GM12865 (cell line): ENCODE measurements at places on chromosomes 5 and 9.

GRCh38 chr5:143677403-143677802 lies 134.6 kb upstream of the HMHB1 start:
- DNase-seq: no peak

GRCh38 chr9:113352411-113352810 lies 3.1 kb downstream of the BSPRY start:
- DNase-seq: no peak

- DNase-seq: no peak
These were observed 307.3 kb upstream of the MPDZ start for GRCh38 chr9:13586587-13587374.

DNA sequence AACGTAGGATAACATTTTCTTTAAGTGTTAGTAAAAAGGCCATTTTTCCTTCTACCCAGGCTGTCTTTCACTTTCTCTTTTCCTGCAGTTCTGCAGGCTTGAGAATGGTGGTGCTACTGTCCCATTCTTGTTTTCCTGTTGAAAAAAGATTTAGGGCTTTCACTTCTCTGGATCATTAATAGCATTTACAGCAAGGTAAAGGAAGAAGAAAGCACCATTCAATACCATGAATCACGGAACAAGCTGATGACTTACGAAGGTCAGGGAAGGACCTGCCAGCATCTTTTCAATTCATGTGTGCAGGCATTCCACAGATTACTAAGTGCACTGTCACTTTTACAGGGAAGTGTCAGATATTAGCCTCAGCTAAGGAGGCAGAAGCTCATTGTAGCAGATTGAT lies 292.8 kb downstream of the YTHDC2 start:
- DNase-seq: no peak

DNA sequence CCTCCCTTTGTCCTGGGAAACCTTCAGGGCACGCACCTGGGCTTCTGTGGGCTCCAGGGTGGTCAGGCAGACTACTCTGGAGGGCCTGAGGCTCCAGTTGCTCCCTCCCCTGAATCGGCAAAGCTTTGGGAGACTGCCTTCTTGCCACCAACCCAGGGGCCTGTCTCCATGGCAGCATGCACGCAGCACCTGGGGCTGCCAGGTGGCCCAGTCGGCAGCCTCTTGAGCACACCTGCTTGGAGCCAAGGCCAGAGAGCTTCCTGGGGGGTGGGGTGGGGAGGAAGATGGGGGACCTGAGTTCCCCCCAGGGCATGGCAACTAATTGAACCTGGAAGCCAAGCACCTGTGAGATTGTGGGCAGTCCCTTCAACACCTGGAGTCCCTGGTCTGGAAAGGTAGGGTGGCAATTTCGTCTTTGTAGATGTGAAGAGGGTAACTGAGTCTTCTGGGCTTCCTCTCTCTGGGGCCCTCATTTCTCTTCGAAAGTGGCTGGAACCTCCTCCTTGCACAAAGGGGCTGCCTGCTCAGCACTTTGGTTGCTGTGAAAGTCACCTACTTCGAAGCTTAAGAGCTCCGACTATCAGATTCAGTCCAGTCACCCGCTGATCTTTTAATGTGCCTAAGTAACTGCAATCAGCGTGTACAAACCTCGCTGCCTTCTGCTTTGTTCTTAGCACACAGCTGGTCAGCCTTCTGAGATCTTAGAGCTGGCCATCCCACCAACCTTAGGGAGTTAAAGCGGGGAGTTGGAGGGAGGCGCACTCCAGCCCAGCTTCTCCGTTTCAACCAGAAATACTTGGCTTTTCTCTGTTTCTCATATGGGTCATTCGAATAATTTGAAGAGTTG lies 4.0 kb downstream of the RNF183 start:
- no peak for DNase-seq

DNA sequence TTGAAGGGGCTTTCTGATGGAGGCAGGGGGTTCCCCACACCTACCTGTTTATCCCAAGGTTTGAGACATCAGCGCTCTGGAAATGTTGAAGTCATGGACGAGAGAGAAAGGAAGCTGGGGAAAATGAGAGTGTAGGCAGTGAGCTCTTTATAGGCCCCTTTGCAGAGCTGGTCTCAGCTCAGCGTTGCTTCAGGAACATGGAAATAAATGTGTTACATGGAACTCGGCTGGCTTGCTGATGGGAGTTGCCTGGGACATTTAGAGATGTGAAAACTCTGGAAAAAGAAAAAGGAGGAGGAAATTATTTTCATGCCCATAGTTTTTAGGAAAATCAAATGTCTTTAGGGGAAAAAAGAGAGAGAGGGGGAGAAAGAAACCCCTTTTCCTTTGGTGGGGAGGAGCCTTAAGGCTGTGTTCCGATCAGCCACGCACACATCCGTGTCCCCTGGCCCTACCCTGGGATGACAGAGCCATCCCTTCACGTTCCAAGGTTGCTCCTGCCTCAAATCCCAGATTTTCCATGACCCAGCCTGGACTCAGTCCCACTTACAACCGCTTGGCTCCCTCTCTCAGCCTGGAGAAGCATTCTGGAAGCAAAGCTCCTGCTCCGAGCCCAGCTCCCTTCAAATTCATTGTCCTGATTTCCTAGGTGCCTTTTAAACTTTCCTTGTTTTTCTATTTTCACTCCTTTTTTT lies 78.3 kb downstream of the COL27A1 start:
- no peak for DNase-seq

GRCh38 chr5:69509212-69509611 lies 16.6 kb downstream of the OCLN start:
- DNase-seq: no peak

DNA sequence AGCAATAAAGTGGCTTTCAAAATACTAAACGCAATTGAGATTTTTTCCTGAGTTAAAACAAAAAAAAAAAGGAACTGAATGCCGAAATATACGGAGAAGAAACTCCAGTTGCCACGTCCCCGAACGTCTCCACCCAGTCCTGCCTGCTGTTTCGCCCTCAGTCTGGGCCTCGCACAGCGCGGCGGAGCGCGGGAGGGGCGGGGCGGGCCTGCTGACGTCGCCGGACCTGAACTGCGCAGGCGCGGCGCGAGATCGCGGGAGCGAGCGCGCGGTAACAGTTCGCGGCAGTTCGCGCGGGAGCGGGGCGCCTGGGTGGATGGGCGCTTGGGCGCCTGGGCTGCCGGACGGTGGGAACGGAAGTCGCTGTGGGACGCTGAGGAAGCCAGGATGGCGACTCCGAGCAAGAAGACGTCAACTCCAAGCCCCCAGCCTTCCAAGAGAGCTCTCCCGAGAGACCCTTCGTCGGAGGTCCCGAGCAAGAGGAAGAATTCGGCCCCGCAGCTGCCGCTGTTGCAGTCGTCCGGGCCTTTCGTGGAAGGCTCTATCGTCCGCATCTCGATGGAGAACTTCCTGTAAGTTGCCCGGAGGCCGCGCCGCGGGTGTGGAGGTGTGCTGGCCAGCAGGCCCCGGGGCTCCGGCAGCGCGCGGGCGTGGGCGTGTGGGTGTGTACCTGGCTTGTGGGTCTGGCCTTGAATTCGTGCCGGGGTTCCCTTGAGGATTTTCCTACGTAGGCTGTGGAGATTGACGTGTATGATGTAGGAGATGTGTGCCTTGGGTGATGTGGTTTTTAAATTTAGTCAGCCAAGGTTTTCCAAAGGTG lies at the start of gene SMC5:
SMC5 (plus strand) TSS at position 287 of the 820 bp plus-strand sequence; CDS start at position 388, 101 bp downstream.
- peak; percentile 96 for DNase-seq

DNA sequence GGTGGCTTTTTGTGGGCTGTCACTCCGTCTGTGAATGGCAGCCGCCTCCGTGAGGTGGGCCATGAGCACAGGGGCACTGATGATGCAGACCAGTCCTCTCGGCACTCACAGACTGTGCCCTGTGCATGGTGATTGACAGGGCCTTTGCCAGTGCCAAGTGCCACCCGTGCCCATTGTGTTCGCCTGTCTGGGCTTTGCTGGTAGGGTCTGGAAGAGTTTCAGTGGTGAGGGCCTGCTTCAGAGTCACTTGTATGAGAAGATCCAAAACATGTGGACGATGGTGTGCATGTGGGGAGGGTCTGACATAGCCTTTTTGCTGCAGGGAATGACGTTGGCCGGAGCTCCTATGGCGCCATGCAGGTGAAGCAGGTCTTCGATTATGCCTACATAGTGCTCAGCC lies 34.9 kb downstream of the TENT4A start:
- DNase-seq: no peak

DNA sequence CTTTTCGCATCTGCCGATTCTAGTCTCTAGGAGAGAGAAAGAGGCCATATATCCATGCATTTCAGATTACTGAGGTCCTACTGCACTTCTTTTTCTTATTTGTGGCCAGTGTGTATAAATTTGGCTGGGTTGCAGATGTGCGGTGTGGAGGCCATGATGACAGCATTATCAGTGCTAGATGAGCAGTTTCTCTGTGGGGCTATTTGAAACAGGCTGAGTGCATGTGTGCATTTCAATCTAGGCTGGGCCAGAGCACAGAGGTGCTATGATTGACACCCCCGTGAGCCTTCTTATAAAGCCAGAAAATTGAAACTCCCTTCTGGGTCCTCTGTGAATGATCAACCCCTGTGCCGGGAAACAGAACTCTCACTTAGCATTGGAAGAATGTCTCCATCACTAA lies 70.0 kb downstream of the TMEM252 start:
- no peak for DNase-seq

DNA sequence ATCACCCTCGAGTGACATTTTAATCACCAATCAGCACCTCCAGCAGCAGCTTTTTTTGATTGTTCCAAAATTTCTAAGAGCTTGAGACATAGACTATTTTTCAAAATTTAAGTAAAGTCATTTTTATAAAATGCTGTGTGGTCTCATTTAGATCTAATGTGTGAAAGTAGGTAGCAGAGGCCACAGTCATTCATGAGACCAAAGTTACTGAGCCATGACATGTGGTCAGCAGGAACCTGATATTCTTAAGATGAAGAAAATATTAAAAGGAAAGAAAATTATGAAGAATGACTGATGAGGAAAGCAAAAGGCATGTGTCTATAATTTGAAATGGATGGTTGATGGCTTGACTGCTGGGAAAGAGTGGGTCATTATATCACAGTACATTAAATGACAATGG lies 7.2 kb downstream of the FREM1 start:
- DNase-seq: no peak

DNA sequence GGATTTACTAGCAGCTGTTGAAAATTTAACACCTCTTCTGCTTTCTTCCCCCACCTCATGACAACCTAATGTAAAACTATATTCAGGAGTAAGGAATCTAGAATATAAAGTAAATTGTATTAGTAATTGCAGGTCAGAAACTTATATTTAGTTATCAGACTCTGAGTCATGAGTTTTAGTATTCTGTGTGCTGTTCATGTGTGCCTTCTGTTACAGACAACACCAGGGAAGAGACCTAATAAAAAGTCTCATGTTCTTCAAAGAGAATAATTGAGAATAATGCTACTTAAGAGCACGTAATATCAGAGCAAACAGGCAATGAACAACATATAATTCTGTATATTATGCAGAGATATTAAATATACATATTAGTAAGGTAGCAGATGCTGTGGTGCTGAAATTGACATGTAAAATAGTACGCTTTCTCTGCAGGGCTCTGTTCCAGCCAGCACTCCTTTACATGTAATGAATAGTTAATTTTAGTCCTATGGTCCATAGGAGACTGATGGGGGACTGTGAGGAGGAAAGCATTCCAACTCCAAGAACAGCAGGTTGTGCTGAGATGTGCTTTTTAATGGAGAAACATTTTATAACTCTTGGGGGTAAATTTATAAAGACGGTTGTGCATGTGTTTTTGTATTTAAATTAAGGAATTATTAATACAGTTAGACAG lies 106.4 kb downstream of the ZSWIM6 start:
- no peak for DNase-seq
